Fibroblast of upper back skin (primary cell): ENCODE measurements at places on chromosomes 2 and 18.

- no peak for DNase-seq
Observed at GRCh38 chr2:222989431-222989830, 62.6 kb upstream of the KCNE4 start.

DNA sequence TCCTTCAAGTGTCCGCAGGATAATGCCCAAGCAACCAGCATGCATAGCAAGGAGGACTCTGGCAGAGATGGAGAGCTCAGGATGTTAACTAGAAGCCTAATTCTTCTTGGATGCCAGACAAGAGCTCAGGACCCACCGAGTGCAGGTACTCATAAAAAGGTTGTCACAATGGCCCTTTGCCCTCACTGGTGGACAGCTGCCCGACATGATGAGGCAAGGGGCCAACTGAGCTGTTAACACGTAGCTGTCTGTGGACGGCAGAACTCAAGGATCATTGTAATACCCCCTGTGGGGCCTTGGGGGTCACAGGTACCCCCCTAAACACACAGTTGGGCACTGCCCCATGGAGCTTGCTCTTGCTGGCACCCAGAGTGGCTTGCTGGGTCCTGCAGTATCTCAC, 393.7 kb downstream of the PIK3C3 start:
- no peak for DNase-seq

- DNase-seq = peak; percentile 2
Observed at GRCh38 chr2:49332415-49332814, 178.1 kb upstream of the FSHR start.

DNA sequence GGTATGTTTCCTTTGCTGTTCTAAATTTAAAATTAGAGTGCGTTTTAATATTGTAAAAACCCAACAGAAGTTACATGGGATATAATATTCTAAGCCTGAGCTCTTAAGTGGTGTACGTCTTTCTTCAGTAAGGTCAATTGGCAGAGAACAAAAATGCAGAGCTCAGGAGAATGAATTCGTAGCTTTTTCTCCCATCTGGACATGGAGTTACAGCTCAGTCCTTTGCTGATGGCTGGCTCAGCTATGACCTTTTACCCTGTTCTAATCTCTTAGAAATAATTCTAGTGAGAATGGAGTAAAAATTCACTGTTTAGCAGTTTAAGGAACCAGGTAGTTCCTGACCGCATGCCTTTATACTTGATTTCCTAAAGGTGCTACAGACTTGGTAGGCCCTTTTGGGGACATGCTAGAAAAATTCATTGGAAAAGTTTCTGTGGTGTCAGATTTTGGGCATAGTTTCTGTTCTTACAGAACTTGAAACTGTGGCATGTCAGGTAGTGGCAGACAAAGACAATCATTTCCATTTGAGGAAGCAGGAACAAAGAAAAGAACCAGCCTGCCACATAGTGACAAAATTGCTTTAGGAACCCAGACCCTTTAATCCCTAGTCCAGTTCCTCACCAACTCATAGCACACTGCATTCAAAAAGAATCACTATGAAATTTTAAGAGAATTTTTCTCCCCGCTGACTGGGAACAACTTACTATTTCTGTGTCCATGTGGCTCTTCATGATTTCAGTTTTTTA, 566.8 kb upstream of the ZNF804A start:
- no peak for DNase-seq
